ENCODE measurements at places on chromosomes 3 and 15. TPM values are rescaled to one million over a fixed set of nuclear protein-coding genes. Genes with fewer than 3 reads are reported as not detected.

- no peak for DNase-seq
These were observed 54.9 kb upstream of the PRR20G start for GRCh38 chr3:127342735-127343134.

DNA sequence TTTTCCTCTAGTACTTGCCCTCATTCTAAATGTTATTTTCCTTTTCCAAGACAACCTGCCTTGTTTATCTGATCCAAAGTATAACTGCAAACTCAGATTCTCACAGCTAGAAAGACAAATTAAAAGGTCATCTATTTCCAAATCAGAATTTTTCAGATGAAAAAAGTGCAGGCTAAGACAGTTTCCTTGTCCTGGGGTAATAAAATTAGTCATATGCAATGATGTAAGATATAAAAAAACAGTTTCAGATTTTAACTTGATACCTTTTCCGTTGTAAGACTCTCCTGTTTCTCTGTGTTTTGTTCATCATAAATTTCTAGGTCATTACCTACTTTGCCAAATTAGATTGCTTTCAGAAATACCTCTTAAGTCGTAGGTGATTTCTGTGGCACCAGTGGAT is 238.4 kb upstream of the PEX5L start:
- no peak for DNase-seq

RLBP1 gene
- not detected for total RNA-seq

DNA sequence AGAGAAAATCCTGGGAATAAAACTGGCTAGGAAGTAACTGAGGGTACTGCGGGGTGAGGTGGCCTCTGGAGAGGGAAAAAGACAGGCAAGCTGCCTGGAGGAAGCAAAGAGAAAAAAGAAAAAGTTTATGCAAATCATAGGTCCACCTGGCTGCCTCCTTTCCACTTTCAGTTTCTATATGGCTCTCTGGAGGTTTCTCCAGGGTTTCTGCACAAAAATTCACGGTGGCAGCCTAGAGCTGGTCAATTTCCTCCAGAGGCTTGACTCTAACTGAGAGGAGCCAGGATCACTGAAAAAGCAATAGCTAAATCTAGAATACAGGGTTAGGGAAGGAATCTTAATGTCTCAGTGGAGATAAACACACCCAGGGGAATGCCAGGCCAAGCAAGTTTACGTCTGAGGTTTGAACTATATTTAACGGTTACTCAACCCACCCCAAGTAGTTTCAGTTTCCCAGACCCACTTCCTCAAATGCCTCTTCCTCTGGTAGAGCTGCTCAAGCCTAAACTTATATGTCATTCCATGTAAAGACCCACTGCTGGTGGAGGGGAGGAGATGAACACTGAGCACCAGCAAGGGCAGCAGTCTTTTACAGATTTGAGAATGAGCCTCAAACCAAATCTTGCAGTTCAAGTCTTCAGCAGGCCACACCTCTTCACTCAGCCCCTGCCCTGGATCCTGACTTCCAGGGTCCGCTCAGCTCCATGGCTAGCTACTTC is 5.7 kb downstream of the LYSMD2 start:
- DNase-seq, result peak; percentile 29

GRCh38 chr15:96330064-96330449 is 443 bp upstream of the NR2F2 start:
- no peak for DNase-seq

- no peak for DNase-seq
These were observed 216.7 kb downstream of the IL20RB start for GRCh38 chr3:137174514-137174913.

DNA sequence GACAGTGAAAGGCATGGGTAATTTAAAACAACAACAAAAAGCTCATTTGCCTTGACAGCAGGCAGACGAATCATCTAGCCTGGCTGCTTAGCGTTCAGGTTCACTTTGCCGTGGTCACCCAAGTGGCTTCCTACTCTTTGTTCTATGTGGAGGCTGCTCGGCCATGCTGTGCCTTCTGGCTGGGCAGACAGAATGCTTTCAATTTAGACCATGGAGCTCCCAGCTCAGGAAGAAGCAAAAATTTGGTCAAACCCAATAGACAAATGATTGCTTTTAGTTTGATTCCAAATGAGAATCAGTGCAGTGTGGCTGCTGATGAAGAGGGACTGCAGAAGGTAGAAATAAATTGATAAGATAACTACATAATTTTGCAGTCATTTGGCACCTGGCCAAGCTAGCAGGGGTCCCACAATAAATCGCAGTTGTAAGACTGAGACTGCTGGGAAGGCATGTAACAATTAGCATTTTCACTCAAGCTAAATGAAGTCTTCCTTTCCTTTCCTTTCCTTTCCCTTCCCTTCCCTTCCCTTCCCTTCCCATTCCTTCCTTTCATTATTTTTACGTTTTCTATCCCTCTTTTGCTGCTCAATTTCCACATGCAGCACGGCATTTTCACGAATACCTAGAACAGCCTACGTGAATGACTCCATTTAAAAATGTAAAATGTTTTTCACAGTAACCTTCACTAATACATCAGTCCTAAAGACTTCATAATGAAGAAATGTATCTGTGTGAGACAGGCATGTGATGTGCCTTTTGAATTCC is 360.4 kb upstream of the TGFBR2 start:
- DNase-seq, result no peak

GRCh38 chr15:99180086-99180963 is 69.1 kb downstream of the TTC23 start:
- no peak for DNase-seq

- DNase-seq, result no peak
These were observed 70.8 kb upstream of the MBNL1 start for GRCh38 chr3:152197937-152198336.

- DNase-seq, result no peak
These were observed 13.5 kb downstream of the GTF2E1 start for GRCh38 chr3:120756061-120756460.

GRCh38 chr3:150312018-150312657 is 96.0 kb upstream of the TSC22D2 start:
- DNase-seq, result no peak

DNA sequence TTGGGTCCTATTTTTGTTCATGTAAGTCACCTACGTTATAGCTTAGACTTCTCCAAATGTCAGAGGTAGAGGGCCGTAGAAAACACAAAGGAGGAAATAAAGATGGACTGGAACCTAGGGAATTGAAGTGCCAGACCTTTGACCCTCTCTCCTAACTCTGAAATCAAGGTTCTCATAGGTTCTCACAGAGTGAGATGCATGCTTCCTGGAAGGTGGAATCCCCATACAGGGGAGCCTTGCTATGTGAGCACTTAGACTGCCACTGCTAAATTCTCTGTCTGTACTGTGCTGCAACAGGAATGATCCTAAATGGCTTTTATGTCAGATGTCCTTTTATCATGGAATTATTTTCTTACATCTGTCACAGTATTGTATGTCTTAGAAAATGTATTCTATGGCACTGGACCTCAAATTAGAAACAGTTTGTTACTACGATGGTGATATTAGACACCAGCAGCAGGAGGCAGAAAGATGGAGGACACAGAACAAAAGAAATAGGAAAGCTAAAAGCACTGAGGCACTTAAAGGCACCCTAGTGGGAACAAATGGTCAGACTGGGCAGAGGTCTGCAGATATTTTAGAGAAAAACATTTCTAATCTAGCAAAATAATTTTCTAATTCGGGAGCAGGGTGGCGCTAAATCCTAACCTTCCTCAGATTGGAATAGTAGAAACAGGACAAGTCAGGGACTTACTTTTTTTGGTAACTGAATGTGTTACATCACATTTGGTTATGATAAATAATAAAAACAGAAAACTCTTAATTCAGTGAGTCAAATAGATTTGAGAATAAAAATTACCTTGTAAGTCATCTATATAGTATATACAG is 60.2 kb upstream of the CDAN1 start:
- DNase-seq, result no peak

DNA sequence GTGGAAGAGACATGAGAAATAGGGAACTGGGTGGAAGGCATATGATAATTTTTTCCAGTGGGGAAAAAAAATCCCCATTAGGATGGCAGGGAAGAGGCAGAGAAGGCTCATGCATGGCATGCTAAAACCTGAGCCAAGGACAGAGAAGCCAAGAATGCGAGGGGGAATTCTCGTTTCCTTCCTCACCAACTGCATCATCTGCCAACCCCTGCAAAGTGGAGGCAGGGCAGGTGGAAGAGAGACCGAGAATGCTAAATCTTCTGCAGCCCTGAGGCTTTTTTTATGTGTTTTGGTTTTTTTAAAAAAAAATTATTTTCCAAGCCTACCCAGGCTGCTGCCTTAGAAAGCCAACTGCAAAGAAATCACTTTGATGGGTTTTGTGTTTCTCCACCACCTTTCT is 54.3 kb upstream of the CCDC174 start:
- DNase-seq, result no peak

HDGFL3 gene
- total RNA-seq, result 30.3 TPM

ALPK3 gene
- total RNA-seq, result 7.6 TPM

- DNase-seq, result peak; percentile 77
These were observed 42.9 kb downstream of the IDH2 start for GRCh38 chr15:90059208-90059985.

- no peak for DNase-seq
These were observed 30.7 kb downstream of the ARHGAP31 start for GRCh38 chr3:119324899-119325298.

IL5RA gene
- 0.60 TPM for total RNA-seq

GRCh38 chr15:77180270-77180669 is 109.4 kb upstream of the TSPAN3 start:
- DNase-seq, result no peak

DNA sequence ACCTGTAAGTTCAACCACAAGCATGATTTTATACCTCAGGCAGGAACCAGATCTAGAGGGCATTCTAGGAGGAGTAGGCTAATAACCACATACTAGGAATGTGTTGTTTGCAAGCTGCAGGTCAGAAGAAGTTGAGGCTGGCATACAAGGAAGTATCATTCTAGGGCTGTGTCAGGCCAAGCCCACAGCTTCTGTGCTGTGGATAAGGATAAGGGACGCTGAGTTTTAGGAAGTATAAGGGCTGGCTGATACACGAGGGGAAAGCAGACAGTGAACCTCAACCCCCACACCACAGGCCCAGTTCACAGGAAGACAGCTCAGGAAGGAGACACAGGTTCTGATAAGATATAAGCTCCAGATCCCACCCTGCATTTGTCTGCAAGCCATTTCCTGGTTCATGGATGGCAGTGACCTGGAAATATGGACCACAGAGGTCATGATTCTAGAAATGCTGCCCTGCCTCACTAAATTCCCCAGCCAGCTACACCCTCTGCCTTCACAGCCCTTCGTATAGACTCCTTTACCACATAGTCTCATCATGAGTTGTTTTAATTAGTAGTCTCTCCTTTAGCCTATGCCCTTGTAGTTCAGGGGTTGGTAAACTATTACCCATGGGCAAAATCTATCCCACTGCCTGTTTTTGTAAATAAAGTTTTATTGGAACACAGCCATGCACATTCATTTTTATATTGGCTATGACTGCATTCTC is 260.7 kb downstream of the OPA1 start:
- DNase-seq, result no peak

DNA sequence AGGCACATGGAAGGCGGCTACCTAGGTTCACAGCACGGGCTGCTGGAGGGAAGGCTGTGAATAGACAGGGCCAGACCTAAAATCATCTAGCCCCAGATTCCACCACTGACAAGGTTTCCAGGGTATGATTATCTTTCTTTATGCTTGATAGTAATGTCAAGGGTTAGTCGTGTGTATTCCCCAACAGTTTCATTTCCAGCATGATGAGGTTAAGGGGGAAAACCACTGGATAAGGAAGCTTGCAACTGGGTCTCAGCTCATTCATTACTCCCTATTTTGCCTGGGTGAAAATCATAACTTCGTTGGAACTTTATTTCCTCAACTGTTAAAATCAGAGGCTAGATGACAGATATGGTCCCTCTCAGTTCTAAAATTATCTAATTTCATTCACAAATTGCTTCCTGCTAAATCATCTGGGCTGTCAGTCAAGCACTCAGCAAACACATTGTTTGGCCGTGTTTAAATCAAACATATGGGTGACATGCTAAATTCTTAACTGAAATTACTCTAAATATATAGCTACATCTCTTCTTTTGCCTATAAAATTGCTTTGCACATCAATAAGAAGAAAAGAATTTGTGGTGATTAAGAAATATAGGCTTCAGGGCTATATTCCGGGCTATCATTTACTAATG is 111.7 kb downstream of the CYP19A1 start:
- DNase-seq, result no peak

DNA sequence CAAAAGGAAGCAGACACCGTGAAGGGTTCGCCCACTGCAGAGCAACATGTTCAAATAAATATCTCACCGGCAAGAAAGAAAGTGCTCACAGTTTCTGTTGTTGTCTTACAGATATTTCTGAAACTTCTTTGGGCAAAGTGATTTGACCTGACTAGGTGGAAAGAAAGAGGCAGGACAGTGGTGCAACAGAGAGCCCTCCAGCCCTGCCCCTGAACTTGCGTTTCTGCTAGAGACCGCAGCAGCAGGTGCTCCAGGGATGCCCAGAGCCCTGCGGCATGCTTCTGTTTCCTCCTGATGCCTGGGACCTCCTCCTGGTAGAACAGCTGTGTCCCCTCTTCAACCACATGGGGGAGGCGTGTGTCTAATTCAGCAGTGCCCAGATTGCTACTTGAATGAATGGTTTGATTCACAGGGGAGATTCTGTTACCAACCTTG is 123.4 kb downstream of the ATP10A start:
- peak; percentile 44 for DNase-seq

MEX3B gene
- total RNA-seq, result 4.1 TPM

C3orf49 gene
- not detected for total RNA-seq

Measured in mucosa of gallbladder (tissue), 1 donor.